Epithelial cell of umbilical artery (primary cell): ENCODE measurements at places on chromosomes 16 and 17. TPM values are rescaled to one million over a fixed set of nuclear protein-coding genes. Genes with fewer than 3 reads are reported as not detected.

The HSD17B2 gene
- total RNA-seq = 1.9 and 4.4 TPM in 2 replicates

The PTGES3L gene
- 0.65 TPM in 1 of 2 replicates, not detected in the other for total RNA-seq

The EFCAB5 gene
- total RNA-seq = 0.15 and 0.97 TPM in 2 replicates

The SLC16A13 gene
- total RNA-seq = 0.97 and 1.8 TPM in 2 replicates

The MYH2 gene
- total RNA-seq = not detected in 2 replicates

The FBXW10B gene
- total RNA-seq = 0.15 TPM in 1 of 2 replicates, not detected in the other
